Epithelial cell of proximal tubule (primary cell): ENCODE measurements at places on chromosomes 5 and 9. TPM values are rescaled to one million over a fixed set of nuclear protein-coding genes. Genes with fewer than 3 reads are reported as not detected.

- no peak for DNase-seq
Observed at GRCh38 chr9:38347946-38348345, 44.6 kb upstream of the ALDH1B1 start.

GRCh38 chr9:136488247-136489214 is 5.7 kb upstream of the SEC16A start:
- no peak for DNase-seq

GRCh38 chr5:157862183-157862851 is 3.4 kb upstream of the CLINT1 start:
- DNase-seq = no peak

DNA sequence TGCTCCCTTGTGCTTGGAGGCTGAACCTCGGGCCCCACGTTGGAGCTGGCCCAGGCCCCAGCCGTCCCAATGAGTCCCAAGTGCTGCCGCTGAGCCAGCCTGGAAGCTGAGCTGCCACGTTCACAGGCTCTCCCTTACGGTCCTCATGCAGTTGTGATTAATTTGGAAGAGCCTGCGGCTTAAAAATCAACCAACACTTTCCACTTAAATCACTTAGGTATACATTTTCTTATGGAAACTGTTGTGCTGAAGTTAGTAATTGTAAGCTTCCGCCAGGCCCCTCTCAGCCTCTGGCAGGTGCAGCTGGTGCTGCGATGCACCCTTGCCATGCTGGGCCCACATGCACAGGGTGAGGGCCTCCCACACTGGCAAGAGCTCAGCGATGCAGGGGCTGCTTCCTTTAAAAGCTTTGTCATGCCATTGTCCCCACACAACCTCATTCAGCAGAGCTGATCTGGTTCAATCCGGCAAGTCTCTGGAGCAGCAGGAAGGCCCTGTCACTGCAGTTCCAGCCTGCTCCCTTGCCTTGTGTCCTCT is 61.0 kb downstream of the IPPK start:
- no peak for DNase-seq

DNA sequence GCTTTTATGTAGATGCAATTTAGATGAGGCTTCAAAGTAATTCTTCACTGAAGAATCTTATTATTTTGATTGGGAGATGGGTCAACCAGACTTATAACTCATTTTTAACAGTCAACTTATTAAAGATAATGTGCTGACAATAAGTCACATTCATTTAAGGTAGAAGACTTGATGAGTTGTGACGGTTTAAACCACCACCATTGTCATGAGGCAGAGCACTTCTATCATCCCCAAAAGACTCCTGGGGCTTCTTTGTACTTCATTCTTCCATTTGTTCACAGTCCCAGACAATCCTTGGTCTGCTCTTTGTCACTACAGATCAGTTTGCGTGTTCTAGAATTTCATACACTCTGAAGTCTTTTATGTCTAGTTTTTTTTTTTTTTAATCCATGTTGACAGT is 346.1 kb downstream of the RASEF start:
- no peak for DNase-seq

DNA sequence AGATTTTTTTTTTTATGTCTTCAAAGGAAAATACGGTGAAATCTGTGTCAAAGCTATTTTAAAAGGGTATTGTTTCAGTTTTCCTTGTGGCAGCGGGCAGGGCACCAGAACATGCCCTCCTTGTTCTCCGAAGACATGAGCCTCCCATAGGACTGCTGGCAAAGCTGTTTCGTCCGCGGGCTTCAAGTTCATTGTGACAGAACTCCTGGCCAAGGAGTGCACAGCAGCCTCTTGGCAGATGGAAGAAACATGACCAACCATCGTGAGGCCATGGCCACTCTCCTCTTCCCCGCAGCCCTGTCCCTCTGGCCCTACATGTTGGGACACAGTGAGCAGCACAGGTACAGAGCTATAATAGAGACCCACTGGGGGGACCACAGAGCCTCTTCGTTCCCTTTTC is 99.5 kb downstream of the AOPEP start:
- no peak for DNase-seq

DNA sequence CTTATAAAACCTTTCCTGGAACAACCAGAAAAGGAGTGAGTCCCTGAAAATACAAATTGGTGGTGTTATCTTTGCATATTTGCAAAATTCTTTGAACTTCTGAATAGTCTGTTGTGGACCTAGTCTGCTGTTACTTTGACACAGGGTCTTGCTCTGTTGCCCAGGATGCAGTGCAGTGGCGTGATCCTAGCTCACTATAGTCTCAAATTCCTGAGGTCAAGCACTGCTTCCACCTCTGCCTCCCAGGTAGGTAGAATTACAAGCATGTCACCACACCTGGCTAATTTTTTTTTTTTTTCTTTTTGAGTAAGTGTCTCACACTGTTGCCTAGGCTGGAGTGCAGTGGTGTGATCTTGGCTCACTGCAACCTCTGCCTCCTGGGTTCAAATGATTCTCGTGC is 43.7 kb upstream of the SPRY4 start:
- DNase-seq = no peak

- DNase-seq = no peak
Observed at GRCh38 chr5:4665911-4666310, 474.2 kb upstream of the ADAMTS16 start.

The FOCAD gene
- 30.0 and 32.7 TPM in 2 replicates for total RNA-seq

The UCK1 gene
- total RNA-seq = 22.4 and 32.5 TPM in 2 replicates

The FAM151B gene
- total RNA-seq = 0.06 and 0.51 TPM in 2 replicates
